ENCODE measurements at places on chromosomes 13 and 19.

DNA sequence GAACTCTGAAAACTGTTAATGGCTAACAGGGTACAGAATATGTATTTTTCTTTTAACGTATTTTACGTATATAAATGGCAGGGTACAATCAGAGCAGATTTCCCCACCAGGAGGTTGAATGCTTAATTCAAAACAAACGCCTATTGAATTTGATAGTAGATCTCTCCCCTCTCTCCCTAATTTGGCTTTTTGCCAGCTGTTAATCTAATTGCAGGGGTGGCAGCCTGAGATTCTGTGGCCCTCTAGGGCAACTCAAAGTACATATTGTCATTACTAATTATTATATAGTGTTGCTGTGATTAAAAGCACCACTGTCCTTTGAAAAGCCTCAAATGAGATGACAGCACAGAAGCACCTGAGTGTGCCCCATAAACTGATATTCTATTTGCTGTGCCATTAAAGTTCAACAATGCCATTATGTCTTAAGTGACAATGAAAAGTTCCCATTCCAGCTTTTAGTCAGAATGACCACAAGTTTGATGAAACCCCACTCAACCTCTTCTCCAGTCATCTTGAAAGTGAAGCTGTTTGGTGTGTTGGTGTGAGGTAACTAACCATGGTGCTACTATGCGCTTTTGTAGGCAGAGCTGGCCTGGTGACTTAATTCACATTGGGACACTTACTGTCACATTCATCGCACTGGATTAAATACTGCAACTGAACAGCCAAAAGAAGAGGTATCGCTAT is 351.4 kb downstream of the KCNRG start:
- DNase-seq, result peak; percentile 75

GRCh38 chr19:34381399-34382251 is 16.6 kb downstream of the GPI start:
- DNase-seq, result no peak

DNA sequence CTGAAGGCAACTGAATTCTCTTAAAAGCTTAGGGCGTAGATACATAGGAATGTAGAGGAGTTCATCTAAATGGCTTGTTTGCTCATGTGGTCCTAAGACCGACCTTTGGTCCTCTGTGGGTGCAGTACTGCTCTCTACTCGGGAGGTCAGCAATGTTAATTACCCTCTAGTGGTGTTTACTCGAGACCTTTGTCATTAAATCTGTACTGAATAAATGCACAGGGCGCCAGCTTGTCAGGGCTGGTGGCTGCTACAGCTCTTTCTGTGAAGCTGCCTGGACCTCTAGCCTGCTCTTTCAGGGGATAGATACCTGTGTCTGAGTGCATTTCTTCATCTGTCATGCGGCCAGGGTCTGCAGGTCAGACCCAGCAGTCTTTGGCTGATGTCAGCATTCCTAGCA is 29.2 kb upstream of the MPHOSPH8 start:
- DNase-seq, result no peak

- no peak for DNase-seq
These were observed 14.8 kb downstream of the PLEKHJ1 start for GRCh38 chr19:2221250-2221831.

- DNase-seq, result no peak
These were observed 10.1 kb upstream of the CD22 start for GRCh38 chr19:35318679-35319448.

DNA sequence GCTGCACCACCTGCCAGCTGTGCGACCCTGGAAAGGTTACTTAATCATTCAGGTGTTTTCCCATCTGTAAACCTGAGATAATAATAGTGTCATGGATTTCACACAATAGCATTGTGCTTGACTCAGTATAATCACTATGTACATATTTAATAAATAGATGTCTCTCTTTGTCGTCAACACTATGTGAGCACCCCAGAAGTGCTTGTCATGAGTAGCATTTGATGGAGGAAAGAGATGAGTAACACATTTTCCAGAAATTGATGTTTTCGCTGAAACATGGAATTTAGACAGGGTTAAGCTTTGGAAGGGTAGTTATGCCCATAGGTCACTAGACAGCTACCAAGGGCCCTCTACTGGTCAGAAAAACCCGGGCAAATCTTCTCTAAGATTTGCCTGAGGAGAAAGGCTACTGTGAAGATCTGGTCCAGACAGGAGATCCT is 9.5 kb upstream of the MBNL2 start:
- peak; percentile 25 for DNase-seq

DNA sequence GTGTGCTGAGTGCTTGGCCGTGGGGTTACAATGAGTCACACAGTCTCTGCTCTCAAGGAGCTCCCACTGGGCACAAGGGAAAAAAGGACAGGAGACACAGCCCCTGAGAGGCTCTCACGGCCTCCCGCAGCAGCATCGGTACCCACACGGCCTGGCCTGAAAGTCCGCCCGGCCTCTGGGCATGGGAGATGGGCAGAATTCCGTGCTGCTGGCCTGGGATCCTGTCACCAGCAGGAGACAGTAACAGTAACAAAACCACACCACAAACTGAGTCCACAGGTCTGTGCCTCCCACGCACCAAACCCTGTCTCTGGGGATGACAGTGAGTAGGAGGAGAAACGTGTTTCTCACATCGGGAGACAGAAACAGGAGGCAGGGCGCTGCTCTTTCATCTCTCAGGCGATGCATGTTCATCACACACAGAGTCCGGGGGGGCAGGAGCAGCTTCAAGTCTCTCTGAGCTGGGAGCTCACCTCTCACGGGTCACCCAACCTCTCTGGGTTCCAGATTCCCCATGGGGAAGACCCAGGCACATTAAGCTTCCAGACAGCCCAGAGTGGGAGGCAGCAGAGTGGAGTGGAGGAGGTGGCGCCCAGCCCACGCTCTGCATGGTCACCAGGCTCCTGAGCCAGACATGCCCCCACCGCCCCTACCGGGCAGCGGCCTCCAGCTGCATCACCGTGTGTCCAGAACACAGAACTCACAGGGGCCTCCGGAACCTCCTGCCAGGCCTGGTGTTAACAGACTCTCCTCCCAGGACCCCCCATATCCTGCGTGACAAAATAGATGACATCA is 124.7 kb upstream of the VSTM2B start:
- DNase-seq, result no peak

- no peak for DNase-seq
These were observed 174.4 kb downstream of the NUFIP1 start for GRCh38 chr13:44814836-44815235.

DNA sequence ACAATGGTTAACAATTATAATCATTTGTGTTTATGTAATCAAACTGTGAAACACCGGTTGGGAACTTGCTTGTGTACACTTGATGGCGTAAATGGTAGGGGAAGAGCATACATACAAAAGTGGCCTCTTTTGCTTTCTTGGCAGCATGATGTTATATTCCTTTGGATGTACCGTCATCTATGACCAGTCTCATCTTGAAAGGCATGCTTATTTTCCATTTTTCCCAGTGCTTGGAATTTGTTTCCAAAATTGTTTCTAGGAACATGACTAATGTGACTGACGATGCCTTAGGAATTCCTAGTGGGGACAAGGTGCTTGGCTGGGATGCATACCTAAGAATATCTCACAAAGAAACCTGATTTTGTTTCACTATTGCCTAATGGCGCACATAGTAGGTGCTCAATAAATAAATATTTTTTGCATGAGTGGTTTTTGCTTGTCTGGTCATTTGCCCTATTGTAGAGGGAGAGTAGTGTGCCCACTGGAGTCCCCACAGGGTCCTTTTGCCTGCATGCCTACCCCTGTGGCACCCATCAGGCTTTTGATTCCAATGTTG is 45.5 kb downstream of the SAE1 start:
- DNase-seq, result no peak

GRCh38 chr19:2053601-2054389 is 2.8 kb upstream of the MKNK2 start:
- DNase-seq, result no peak

GRCh38 chr13:90648497-90648896 is 699.0 kb upstream of the MIR17HG start:
- DNase-seq, result no peak

GRCh38 chr19:14718522-14719116 is 28.8 kb downstream of the ZNF333 start:
- no peak for DNase-seq

DNA sequence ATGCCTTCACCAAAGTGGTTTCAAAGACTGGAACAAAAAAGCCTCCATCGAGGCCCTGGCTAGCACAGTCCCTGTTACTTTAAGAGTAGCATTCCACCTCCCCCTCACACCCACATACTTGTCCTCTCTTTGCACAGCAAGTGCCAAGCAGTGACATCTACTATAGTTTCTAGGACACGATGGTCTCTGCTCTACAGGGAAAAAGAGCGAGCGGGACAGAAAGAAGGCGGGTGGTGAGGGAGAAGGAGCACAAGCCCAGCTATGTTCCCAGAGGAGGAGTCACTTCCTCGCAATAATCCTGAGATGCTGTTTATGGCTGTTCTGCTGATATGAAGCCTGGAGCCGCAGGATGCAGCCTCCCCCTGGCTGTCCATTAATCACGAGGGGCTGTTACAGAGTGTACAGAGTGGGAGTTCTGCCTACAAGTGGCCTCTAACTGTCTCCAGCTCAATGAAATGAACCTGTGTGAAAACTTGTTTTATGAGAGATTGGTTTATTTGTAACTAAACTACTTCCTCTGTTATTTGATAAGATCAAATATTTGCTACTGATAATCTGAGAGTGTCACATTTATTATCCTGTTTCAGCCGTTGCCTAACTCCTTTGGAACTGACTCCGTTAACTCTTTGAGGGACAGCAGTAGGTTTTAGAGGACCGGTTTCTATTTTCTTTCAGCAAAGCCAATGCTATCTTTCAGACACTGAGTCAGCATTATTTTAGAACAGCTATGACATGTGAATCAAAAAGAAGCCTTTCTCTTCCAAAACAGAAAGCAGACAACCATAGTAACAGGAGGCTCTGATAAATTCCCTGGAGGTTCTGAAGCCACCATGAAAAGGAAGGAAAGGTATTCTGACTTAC is 208.0 kb downstream of the SPRY2 start:
- no peak for DNase-seq

- DNase-seq, result no peak
These were observed 6.4 kb upstream of the CDADC1 start for GRCh38 chr13:49241296-49241695.

GRCh38 chr19:51708811-51709210 is 15.0 kb downstream of the HAS1 start:
- no peak for DNase-seq
